ENCODE measurements at places on chromosomes 6 and 20. TPM values are rescaled to one million over a fixed set of nuclear protein-coding genes. Genes with fewer than 3 reads are reported as not detected.

RGS17 gene
- total RNA-seq: 11.3 TPM

STX16 gene
- 66.2 TPM for total RNA-seq

WFDC2 gene
- not detected for total RNA-seq

YIPF3 gene
- total RNA-seq: 120 TPM

ELOVL2 gene
- 0.89 TPM for total RNA-seq

RIMS1 gene
- 0.89 TPM for total RNA-seq

SEMG2 gene
- not detected for total RNA-seq

NRSN1 gene
- total RNA-seq: not detected

DAAM2 gene
- 1.4 TPM for total RNA-seq

TAGAP gene
- total RNA-seq: not detected

KCNQ5 gene
- total RNA-seq: 5.0 TPM

IL20RA gene
- not detected for total RNA-seq

OPN5 gene
- total RNA-seq: not detected

SLC17A1 gene
- not detected for total RNA-seq

NOX3 gene
- not detected for total RNA-seq

RBCK1 gene
- total RNA-seq: 65.0 TPM

MRPS10 gene
- 44.8 TPM for total RNA-seq

HRH3 gene
- total RNA-seq: not detected

PRKN gene
- total RNA-seq: 0.30 TPM

IP6K3 gene
- total RNA-seq: 1.1 TPM

PHACTR1 gene
- 0.51 TPM for total RNA-seq

LPA gene
- not detected for total RNA-seq

GMDS gene
- total RNA-seq: 5.9 TPM

LTB gene
- not detected for total RNA-seq

RCAN2 gene
- not detected for total RNA-seq

DEFB126 gene
- total RNA-seq: not detected

F13A1 gene
- total RNA-seq: not detected

PHACTR2 gene
- 33.9 TPM for total RNA-seq

TFAP2A gene
- total RNA-seq: not detected

AURKA gene
- 4.8 TPM for total RNA-seq

ULBP3 gene
- total RNA-seq: 4.5 TPM

FAM83C gene
- total RNA-seq: not detected

ZBTB46 gene
- total RNA-seq: 0.59 TPM

NFS1 gene
- total RNA-seq: 39.4 TPM

BIRC7 gene
- total RNA-seq: not detected

HLA-DMB gene
- not detected for total RNA-seq

LST1 gene
- not detected for total RNA-seq

SIGLEC1 gene
- not detected for total RNA-seq

OPRL1 gene
- total RNA-seq: 3.0 TPM

EMILIN3 gene
- not detected for total RNA-seq

MICAL1 gene
- total RNA-seq: 52.6 TPM

All from smooth muscle cell of the umbilical artery (primary cell).